ENCODE measurements at places on chromosomes 6 and 20.

DNA sequence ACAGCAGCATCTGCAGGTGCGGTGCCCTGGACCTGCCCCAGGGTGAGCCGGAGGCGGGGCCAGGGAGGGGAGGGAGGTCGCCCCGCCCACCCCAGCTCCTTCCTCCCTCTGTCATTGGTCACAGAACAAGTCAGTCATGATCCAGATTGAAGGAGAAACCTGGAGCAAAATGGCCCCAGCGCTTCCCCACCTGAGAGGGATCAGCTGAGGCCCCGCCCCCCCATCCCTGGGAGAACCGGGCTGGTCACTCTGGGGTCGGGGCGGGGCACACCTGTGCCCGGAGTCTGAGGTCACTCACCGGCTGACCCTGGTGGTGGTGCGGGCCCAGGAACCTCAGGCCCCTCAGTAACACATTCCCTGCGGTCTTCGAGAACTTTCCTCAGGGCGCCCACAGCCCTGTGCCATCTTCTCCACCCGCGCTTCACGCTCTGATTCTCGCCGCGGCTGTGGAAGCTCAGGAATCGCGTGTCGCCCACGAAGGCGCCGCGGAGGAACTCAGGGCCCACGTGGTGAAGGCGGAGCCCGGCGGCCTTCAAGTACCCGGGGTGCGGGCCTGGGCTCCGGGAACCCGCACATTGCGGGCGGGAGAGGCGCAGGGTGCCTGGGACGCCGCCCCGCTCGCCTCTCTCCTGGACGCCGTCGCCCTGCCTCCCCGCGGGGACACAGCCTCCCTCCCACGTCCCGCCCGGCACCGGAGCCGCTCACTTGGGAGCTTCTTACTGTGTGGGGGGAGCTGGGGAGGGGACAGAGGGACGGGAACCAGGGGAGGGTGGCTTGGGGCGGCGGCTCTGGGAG is 36.4 kb upstream of the HLA-C start:
- DNase-seq: peak; percentile 68

GRCh38 chr6:170134471-170135440 is 156.1 kb downstream of the DLL1 start:
- DNase-seq: no peak

- DNase-seq: no peak
These were observed 165.2 kb downstream of the DLL1 start for GRCh38 chr6:170125456-170126300.

DNA sequence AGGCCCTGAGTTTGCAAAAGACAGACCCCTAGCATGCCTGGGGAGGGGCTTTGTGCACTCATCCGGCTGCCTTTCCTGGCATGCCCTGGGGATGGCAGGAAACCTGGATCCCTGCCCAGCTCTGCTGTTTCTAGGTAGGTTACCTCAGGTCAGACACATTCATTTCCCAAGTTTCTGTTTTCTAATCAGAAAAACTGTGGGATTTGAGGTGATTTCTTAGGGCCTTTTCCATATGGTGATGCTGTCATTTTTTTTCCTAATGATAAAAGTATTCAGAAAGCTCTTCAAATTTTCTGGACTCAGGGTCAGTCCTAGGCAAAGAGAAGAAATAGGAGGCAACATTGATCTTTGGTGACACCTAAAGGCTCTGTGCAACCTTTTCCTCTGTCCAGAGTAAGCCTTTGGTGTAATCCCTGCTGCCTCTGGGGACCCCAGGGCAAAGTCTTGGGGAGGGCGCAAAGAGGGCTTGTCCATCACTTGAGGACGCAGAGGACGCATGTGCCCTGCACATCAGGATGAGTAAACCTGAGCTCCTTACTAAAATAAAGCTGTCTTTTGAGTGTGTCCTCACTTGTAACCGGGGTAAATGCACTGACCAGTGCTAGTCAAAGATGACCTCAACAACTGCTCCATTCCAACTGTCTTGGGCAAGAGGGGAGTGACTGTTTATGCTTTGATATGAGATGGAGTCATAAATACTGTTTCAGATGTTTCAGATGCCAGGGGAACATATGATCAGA is 13.5 kb upstream of the TRAM2 start:
- no peak for DNase-seq

- no peak for DNase-seq
These were observed 226.6 kb downstream of the MYLK4 start for GRCh38 chr6:2524090-2524489.

DNA sequence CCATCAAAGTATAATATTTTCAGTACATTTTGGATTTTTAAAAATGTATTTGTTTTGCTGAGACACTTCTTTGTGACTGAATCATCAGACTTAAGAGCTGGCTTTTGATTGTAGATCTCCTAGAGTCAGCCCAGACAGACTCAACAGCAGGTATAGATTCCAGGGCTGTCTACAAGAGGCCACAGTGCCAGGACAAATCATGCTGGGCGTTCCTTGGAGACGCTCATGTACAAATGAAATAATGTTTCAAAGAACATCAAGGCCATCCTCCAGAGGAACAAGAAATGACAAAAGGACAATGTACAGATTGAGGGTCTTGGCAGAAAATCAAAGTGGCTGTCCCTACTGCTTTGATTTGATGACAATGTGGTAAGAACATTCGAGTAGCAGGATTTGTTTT is 369.3 kb downstream of the GRIK2 start:
- no peak for DNase-seq

DNA sequence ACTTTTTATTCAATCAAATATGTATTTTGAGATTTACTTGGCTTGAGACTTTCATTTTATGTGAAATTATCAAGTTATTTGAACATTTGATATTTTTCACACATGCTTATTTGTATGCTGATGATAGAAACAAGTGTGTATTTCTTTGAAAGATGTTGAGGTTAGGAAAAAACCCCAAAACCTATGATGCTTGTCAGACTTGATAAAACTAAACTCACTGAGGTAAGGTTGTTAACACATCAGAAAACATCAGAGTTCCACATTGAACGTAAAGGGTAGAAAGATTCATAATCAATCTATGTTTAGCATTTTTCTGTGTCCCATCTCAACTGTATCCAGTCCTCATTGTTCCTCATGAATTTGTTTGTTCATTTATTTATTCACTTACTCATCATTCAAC is 12.2 kb downstream of the SF3B5 start:
- no peak for DNase-seq

DNA sequence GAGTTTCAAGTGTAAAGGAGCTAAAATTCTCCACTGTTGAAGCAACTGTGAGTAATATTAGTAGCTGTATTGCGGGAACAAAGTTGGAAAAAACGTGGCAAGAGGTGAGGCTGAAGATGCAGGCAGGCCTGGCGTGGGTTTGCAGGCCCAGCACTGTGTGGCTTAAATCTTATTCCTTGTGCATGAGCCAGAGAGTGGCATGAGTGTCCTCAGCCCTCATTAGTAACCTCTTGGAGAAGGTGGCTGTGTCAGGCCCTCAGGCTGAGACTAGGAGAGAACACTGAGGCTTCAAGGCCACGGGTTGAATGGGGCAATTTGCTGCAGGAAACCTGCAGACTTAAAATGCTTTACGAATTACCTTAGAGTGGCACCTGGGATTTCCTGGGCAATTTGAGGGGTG is 372.7 kb upstream of the CITED2 start:
- no peak for DNase-seq

DNA sequence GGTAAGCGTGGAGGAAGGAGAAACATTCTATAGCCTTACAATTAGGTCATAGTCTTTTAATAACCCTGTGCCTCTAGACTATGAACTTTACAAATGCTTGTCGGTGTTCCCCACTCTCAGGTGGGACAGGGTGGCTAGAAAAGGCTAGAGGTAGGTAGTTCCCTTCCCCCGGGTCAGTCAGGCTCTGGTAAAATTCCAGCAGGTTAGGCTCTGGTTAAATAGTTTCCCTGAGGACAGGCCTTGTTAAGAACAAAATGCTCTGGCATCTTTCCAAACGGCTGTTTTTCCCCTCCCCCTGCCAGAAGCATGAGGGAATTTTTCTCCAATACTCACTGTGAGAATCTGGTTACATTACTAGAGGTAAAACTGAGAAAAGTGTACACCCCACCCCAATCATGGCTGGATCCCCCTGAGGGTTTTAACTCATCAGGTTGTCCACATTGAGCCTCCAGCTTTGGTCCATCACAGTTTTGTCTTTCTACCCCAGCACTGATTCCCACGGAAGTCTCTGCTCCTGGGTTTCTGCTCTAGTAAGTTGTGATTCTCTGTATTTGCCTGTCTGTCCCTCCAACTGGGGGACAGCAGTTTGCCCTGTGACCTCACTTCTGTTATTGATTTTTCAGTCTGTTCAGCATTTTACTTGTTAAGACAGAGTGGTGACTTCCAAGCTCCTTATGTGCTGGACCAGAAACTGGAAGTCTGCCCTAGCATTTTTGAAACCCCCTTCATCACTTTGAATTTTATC is 84.7 kb upstream of the ADGRF1 start:
- no peak for DNase-seq

DNA sequence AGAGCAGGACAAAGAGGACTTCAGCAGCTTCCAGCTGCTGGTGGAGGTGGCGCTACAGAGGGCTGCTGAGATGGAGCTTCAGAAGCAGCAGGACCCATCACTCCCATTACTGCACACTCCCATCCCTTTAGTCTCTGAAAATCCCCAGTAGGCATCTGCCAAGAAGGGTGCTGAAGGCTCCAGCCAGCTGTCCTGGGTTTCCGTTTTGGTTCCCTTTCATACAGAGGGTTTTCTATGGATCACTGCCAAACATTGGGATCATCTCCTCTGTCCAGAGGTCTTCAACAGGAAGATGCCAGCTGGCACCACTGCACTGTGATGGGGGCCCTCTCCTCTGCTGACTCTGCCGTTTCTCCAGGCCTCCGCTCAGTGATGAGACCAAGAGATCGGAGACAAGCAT is 14.3 kb upstream of the RAB5IF start:
- DNase-seq: no peak

DNA sequence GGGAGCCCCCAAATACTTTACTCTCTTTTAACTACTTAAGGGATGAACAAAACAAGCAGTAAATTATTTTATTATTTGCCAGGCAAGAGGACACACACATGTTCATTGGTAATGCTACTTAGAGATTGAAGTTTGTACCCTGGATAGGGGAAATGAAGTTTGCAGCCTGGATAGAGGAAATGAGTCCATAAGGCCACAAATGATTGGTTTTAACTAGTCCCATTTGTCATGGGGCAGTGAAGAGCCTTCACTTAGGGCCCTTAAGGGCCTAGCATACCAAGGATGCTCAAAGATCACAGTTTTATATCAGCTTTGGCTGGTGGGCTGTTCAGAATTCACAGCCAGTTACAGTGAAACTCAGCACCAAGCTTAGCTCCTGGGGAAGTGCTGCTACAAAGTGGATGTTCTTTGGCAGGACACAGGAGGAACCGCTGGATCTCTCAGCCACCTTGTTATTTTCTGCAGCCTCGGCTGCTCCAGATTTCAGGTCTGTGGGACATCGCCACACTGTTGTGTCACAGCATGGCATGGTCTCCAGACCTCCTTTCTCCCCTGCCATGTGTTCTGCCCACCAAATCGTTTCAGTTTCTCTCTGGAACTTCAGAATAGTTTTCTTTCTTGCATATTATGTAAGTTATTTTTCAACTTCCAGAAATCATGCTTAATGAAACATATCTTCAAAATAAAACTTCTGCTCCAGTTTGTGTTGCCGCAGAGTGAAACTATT is 41.8 kb downstream of the NCOA7 start:
- no peak for DNase-seq

- no peak for DNase-seq
These were observed 18.5 kb upstream of the ARMC12 start for GRCh38 chr6:35718375-35718736.

- DNase-seq: no peak
These were observed 125.4 kb downstream of the DST start for GRCh38 chr6:56517155-56517745.

All from stimulated activated CD4-positive, alpha-beta T cell treated with anti-CD3 and anti-CD28 coated beads, Interleukin-1b, Interleukin-23, amount 100 ng/mL, for 48 hours (primary cell).